ENCODE measurements at places on chromosomes 3 and 15. TPM values are rescaled to one million over a fixed set of nuclear protein-coding genes. Genes with fewer than 3 reads are reported as not detected.

DNA sequence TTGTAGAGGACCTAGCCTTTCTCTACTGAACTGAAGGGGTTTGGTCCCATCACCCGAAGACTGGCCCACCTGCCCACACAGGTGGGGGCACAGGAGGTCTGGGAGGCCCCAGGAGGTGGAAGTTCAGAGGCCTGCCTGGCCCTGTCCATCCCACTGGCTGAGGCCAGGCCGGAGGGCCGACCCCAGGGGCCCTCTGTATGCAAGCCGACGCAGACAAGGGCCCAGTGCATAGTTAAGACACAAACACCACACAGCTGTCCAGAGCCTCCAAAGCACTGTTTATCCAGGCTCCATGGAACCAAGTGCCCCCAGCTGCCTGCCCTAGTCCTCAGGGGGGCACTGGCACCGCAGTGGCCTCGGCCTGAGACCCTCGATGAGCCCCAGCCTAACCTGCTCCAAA lies 26.7 kb downstream of the SNX33 start:
- DNase-seq: no peak

Gene UBE2E2
- 1.3 TPM for total RNA-seq

Gene MAP1A
- 9.3 TPM for total RNA-seq

Gene PDCD6IP
- 211 TPM for total RNA-seq

Gene WDR93
- total RNA-seq: not detected

Gene VGLL3
- total RNA-seq: not detected

Gene REC114
- total RNA-seq: not detected
